Activated CD4-positive, alpha-beta T cell treated with anti-CD3 and anti-CD28 coated beads, Interleukin-10, Interleukin-2, amounts not matched to agents 100 ng/mL and 50 ng/mL, durations not matched to agents 16 hours and 8 hours (primary cell): ENCODE measurements at places on chromosomes 2 and 18.
A peak's percentile ranks its signal among the peaks of the same experiment; 100 is the strongest.

DNA sequence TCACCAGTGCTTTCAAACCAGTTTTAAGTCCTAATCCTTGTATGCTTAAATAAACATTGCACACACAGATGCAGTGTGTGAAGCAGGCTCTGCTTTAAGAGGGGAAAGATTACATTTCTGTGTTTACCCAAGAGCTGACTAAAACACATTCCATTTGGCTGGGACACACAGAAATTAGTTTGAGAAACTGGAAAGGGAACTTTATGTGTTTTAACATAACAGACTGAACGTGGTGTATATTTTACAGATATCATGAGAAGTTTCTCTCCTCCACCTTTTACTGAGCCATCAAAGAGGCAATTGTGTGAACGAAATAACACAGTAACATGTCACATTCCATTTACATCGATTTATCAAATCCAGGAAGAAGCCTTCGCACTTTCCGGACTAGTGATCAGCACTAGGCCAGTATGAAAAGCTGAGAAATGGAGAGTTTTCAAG is 121.8 kb downstream of the MAIP1 start:
- DNase-seq = no peak

- DNase-seq = no peak
Observed at GRCh38 chr2:203510256-203510940, 24.7 kb downstream of the RAPH1 start.

DNA sequence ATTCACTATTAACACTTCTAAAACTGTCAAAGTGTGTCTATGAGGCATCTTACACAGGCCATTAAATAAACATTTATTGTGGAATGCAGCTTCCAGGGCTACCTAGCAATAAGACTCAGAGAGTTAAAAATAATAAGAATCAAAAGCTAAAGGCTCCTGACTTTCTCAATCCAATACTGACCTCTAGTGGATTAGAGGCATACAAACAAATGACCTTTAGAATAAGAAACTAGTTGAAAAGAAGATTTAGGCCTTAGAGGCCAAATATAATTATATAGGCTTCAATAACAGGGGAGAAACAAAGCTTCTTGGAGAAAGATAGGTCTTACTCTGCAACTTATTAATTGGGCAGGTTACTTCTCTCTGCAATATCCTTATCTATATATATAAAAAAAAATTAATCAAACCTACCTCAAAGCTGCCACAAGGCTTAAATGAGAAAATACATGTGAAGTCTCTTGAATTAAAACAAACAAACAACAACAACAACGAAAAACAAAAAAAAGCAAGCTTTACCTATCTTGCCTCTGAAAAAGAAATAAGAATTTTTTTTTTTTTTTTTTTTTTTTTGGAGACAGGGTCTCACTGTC is 246.1 kb downstream of the EXOC6B start:
- DNase-seq = peak; percentile 34

- DNase-seq = no peak
Observed at GRCh38 chr2:148888986-148889385, 14.0 kb downstream of the KIF5C start.

- no peak for DNase-seq
Observed at GRCh38 chr2:76861708-76862107, 660.5 kb downstream of the LRRTM4 start.

- no peak for DNase-seq
Observed at GRCh38 chr2:41972819-41973218, 75.0 kb upstream of the PKDCC start.

DNA sequence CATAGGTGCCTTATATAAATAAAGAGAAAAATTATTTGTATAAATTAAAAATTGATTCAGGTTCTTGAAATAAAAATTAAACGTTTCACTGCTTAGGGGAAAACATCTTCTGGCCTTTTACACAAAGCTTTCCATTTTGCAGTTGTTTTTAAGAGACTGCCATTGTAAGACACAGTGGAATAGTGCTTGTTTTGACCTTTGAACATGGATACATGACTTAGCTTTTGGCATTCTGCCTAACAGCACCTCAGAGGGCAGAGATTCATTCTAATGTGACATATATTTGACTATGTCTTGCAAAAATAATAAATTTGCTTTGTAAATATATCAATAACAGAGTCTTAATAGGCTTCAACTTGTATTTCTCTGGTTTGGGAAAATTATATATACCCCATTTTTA is 142.1 kb downstream of the SLC4A10 start:
- no peak for DNase-seq

DNA sequence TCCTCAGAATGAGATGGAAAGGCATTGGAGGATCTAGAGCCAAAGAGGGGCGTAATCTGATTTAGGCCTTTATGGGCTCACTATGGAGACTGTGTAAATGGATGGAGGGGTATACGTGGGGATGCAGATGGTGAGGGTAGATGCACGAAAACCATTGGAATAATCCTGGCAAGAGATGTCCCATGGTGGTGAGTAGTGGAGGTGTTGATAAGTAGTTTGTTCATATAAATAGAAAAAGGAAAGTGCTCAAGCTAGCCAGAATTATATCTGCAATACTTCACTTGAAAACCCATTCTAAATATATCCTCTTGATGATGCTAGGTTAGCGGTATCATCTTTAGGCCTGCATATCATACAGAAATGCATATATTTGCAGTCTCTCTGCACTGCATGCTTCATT is 459.7 kb downstream of the CDH2 start:
- no peak for DNase-seq

- DNase-seq = no peak
Observed at GRCh38 chr2:26911911-26912861, 58.3 kb upstream of the MAPRE3 start.

DNA sequence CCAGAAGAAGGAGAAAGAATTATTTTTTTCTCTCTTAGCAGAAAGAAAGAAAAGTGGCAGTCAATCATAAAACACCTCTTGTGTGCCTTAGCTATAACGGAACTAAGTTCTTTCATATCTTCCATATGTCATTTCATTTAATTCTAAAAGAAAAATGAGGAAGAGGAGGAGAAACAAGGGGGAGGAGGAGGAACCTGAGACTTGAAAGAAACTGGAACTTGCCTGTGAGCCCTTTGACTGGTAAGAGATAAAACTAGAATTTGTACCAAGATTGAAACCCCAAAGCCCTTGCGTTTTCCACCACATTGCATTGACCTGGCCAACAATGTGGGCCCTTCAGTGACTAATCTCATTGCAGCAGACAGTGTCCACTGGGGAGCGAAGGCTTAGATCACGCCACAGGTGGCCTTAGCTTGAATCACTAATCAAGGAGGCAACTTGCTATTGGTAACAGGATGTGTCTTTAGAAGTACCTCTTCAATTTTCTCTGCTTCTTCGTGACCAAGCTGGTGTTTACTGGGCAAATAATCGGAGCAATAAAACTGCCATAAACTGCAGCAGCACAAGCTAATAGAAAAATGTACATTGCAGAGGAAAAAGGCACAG is 307.9 kb downstream of the CLIP4 start:
- DNase-seq = no peak

GRCh38 chr2:217906798-217907197 is 96.0 kb downstream of the TNS1 start:
- DNase-seq = no peak

GRCh38 chr18:76161983-76162382 is 333.1 kb downstream of the ZNF516 start:
- no peak for DNase-seq

GRCh38 chr2:219073413-219074129 is 12.8 kb upstream of the IHH start:
- peak; percentile 41 for DNase-seq

GRCh38 chr2:190126798-190127197 is 64.3 kb upstream of the MSTN start:
- no peak for DNase-seq

DNA sequence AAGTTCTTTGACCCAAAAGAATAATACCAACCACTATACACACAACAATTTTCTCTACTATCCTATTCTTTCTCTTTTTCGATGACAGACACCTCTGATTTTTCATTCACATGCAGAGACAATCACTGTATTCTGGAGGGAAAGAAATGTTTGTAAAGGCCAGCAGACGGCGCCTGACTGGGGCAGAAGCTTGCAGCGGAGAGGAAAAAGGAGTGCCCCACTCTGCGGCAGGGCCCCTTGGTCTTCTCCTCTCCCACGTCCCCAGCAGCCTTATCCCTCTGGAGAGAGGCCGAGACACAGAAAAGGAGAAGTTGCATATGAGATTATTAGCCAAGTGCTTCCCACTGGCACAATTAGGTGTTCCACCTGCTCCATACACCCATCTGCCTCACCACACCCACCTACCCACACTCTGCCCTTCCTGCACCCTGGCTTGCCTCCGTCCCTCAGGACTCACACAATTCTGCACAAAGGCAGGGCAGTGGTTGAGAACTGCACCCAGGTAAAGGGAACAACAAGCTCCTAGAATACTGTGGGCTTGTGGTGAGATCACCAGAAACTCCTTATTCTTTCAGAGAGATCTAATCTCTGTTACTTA is 687.3 kb downstream of the NRXN1 start:
- no peak for DNase-seq

- no peak for DNase-seq
Observed at GRCh38 chr2:214549946-214550345, 139.1 kb downstream of the VWC2L start.

- DNase-seq = no peak
Observed at GRCh38 chr2:205763708-205764211, 81.5 kb downstream of the NRP2 start.

DNA sequence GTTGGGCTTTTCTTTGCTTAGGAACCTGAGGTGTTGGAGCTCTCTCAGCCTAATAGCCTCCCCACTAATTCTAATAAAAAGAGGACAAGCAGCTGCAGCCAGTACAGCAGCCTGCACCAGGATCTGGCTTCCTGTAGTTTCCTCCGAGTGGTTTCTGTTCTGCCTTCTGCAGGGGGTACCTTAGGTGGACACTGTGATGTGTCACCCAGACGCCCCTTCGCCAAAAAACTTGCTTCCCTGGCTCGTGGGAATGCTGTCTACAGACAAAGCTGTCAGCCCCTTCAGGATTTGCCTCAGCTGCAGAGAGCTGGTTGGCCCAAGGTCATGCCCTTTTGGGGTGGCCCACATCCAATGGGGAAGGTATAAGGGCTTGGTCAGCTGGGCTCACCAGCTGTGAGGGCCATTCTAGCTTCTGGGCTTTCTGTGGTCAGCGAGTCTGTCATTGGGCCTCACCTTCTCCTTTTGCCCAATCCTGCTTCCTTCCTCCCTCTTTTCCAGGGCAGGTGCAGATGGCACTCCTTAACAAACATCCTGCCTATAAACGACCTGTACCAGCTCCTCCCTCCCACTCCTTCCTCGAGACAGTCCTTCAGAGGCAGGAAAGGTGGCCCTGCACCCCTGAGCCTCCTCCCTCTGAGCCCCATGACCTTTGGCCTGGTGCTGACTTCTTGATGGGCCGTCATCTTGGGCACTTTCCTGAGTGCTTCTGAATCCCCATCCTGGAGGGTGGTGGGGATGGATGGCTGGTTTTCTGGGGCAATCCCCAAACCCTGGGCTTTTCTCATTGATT is 44.0 kb upstream of the ROCK2 start:
- no peak for DNase-seq

GRCh38 chr2:54755641-54756326 is 32.3 kb downstream of the EML6 start:
- no peak for DNase-seq

DNA sequence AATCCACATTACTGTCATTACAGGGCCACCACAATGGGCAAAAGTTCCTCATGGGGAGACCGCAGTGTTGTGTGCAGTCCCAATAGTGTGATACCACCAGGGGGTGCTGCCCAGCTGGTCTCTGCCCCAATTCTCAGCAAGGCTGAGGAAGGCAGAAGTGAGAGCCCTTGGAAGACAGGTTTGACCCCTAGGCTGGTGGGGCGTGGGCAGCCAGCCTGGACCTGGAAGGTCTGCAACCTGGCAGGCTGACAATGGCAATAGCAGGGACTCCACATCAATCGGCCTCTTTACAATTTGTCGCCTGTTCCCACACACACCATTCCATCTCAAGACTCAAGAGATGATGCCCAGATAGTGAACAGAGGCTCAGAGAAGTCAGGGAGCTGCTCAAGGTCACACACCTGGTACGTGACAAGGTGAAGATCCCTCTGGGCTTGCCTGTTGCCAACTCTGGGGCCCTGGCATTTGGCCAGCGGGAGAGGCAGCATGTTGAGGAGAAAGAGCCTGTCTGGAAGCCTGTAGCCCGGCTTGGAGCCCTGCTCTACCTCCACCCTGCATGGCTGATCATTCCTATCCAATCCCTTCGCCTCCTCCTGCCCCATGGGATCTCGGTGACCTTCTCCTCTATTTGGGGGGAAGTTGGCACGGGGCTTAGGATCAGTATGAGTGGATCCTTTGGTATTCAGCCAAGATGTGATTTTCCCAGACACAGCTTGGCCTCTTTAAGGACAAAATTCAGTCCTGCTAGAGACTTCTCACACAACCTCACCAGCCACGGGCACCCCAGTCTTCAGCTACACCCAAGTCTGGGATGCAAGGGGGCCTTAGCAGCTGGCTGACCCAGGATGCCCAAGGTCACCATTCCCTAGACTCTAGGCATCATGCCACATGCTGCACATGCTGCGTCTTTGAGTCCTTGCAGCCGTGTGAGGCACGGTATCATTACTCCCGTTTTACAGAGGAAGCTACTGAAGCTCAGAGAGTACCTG is 2.9 kb upstream of the ATOH8 start:
- peak; percentile 63 for DNase-seq

DNA sequence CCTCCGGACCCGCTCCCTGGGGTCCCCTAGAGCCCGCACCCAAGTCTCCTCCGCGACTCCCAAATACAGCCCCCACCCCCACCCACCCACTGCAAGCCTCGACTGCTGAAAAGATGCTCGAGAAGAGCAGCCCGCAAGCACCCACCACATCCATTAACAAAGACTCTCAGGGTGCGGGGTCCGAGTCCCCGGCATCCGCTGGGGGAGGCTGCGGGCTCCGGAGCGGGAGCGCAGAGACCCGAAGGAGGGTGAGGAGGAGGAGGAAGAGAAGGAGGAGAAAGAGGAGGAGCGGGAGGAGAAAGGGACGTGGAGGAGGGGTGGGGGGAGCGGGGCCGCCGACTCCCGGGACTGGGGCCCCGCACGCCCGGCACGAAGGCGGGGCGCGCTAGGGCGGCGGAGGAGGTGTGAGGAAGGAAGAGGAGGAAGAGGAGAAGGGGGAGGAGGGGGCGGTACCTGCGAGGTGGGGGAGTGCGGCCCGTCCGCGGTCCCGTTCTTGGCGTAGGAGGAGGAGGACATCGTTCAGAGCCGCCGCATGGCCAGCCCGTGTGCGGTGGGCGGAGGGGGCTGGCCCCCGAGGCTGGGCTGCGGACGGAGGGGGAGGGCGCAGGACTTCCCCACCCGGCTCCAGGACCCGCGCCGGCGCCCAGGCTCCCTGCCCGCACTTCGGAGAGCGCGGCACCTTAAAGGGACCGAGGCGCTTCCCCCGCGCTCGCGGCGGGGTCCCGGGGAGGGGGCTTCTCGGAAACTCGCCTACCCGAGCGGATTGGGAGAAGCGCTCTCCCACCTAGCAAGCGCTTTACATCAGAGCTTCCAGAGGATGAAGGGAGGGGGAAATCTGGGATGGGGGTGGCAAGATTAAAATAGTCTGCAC is at the start of gene CACNB4:
TSS of gene CACNB4 (minus strand) at position 549 of the 871 bp plus-strand sequence.
- DNase-seq = no peak

DNA sequence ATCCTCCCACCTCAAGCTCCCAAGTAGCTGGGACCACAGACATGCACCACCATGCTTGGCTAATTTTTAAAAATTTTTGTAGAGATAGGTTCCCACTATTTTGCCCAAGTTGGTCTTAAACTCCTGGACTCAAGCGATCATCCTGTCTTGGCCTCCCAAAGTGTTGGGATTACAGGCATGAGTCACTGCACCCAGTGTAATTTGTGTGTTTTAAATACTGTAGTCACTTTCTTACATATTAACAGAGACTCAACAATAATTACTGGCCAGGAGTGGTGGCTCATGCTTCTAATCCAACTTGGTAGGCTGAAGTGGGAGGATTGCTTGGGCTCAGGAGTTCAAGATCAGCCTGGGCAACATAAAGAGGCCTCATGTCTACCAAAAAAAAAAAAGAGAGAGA is 293.0 kb downstream of the RDH14 start:
- DNase-seq = no peak

GRCh38 chr2:231263118-231263831 is 64.8 kb downstream of the ARMC9 start:
- no peak for DNase-seq
